ENCODE measurements at places on chromosomes 4 and X.

- DNase-seq, result no peak
These were observed 313.3 kb upstream of the NOCT start for GRCh38 chr4:138702190-138702824.

DNA sequence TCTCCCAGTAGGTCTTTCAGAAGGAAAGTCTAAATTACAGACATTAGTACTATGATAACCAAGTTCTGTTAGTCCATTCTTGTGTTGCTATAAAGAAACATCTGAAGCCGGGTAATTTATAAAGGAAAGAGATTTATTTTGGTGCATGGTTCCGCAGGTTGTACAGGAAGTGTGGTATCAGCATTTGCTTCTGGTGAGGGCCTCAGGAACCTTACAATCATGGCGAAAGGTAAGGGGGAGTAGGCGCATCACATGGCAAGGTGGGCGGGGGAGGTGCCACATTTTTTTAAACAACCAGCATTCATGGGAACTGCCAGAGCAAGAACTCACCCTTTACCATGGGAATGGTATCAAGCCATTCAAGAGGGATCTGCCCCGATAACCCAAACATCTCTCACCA, 26.2 kb upstream of the USP46 start:
- DNase-seq, result no peak

DNA sequence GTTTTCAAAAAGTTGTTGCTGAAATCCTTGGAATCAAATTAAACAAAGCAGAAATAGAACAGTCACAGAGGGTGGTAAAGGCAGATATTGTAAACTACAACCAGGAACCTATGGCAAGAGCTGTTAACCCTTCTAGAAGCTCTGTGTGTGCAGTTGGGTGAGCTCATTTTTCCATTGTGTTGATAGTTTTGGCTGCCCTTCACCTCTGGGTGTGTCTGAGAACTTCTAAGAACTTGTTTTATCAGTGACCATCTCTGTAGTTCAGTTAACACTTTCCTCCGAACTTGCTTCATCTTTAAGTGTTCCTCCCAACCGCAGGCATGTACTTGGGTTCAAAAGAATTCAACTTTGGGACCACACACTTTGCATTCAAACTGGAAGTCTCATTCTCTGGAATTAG, 32.7 kb downstream of the RBMX start:
- DNase-seq, result no peak

DNA sequence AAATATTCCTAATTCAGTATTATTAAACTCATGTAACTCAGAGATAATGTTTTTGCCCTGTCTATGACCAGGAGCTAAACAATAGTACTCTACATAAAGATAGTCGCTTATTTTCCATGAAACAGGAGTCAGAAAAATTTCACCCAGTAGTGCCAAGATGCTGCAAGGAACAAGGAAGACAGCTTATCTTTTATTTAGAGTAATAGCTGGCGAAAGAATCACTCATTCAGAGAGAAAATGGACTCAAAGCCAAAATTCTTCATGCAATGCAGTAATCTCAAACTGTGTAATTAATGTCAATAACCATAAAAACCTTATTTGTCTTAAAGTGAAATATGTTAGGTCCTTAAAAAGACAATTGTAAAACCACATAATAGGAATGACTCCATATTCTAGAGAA, 477.8 kb downstream of the ANKRD50 start:
- no peak for DNase-seq

GRCh38 chr4:149398993-149399392, 416.6 kb downstream of the IQCM start:
- no peak for DNase-seq
